ENCODE measurements at places on chromosomes 2 and 18. TPM values are rescaled to one million over a fixed set of nuclear protein-coding genes. Genes with fewer than 3 reads are reported as not detected.

GRCh38 chr2:27724905-27725701 lies 46.4 kb upstream of the MRPL33 start:
- peak; percentile 55 for DNase-seq

IL36RN gene
- not detected for total RNA-seq

DNA sequence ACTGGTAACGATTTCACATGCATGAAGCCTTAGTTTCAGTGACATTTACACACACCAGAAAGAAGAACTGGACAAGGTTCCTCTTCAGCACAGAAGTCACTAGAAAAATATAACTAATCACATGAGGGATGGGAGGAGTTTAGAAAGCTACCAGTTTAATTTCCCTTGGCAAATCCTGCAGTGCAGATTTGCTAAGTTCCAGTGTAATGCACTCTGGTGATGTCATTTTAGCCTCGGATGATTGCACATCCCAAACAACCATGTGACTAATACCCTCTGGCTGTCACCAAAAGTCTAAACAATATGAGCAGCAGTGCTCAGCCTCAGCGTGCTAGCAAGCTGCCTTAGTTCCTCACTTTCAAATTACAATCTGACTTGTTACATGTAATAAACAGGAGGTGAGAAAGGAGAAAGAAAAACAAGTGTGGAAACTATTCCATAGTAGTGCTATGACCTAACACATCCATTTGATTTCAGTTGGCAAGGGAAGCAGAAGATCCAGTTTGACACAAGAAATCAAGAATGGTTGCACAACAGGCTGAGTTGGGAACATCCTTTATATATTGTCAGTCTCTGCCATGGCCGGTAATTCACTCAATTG lies 35.3 kb upstream of the PPP1CB start:
- DNase-seq: peak; percentile 89

DNA sequence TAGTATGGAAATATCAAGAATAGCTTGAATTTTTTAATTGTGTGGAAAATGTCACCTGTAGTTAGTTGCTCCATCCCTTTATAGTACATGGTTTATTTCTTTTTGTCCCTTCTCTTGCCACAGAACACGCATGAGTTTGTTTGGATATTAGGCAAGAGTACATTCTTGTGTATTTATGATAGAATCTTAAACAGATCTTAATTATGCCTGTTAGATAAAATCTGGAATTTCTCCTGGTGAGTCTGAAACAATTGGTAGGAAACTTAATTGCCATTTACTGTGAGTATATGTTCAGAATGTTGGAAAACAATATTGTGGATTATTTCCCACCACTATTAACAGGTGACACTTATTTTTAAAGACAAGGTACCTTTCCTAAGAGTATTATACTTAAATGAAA lies 30.2 kb upstream of the CABYR start:
- no peak for DNase-seq

DNA sequence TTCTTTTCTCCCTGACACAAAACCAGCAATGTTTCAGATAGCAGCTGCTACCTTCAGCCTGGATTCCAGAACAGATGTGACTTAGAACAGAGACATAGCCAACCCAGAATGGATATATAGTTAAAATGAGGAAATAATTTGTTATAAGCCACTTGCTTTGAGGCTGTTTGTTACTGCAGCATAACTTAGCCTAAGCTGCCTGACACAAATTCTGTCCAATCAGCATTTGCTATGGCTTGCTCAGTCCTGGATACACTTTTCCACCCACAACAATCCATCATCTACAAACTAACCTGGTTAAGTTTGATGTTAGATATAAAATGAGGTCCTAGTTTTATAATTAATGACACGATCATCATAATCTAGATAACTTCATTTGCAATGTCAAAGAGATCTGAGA lies 480.4 kb downstream of the NR4A2 start:
- no peak for DNase-seq

ANKRD62 gene
- total RNA-seq: not detected

DNA sequence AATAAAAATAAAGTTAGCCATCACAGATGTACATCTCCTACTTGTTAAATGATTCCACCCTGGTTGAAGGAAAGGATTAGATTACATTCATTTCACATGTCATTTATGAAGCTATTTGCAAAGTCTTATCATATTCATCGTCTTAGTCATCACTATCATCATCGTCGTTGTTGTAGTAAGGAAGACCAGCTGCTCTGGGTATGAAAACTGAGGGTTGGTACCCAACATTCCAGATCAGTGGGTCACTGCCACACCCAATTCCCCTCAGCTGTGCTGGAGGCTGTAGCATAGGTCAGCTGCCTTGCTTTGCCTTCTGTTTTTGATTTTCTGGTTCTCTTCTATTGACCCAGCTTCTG lies 20.9 kb upstream of the CCBE1 start:
- DNase-seq: peak; percentile 26

DNA sequence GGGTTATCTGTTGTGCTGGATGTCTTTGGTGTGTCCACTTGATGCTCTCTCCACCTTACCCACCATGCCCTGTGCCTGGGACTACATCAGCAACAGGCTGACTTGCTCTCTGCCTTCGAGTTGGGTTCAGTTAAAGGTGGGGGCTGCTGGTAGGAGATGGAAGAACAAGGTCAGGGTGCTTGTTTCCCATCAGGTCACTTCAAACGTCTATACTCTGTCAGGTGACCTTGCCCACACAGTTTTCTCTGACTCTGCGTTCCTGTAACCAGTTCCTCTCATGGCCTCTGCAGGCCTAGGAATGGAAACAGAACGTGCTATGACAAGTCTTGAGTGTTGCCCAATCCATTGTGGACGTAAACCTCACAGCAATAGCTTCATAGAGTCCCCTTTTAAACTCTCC lies 38.4 kb upstream of the PAPOLG start:
- no peak for DNase-seq
